ENCODE measurements at places on chromosomes 1 and 21.

- DNase-seq, result no peak
Observed at GRCh38 chr1:220483700-220484099, 44.2 kb upstream of the MARK1 start.

- DNase-seq, result no peak
Observed at GRCh38 chr1:205975387-205975998, 27.7 kb downstream of the RAB7B start.

DNA sequence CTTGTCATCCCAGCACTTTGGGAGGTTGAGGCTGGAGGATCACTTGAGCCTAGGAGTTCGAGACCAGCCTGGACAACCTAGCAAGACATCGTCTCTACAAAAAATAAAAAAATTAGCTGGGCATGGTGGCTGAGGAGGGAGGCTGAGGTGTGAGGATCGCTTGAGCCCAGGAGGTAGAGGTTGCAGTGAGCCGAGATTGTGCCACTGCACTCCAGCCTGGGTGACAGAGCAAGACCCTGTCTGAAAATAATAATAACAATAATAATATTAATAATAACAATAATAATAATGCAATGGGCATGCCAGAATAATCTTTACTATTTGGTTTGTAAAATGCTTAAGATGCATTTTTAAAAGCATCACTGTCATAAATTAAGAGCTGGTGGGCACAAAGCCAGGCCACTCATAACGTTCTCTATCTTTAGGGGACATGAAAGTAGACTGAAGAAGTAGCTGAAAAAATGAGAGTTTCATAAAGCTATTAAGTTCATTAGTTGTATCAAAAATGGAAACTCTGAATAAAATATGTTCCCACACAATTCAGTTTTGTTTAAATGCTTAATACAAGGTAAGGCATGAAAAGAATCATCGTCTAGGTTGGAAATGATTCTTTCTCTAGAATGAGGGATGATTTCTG lies 51.6 kb upstream of the ITPKB start:
- no peak for DNase-seq

- DNase-seq, result no peak
Observed at GRCh38 chr1:183180218-183180617, 5.8 kb upstream of the LAMC2 start.

DNA sequence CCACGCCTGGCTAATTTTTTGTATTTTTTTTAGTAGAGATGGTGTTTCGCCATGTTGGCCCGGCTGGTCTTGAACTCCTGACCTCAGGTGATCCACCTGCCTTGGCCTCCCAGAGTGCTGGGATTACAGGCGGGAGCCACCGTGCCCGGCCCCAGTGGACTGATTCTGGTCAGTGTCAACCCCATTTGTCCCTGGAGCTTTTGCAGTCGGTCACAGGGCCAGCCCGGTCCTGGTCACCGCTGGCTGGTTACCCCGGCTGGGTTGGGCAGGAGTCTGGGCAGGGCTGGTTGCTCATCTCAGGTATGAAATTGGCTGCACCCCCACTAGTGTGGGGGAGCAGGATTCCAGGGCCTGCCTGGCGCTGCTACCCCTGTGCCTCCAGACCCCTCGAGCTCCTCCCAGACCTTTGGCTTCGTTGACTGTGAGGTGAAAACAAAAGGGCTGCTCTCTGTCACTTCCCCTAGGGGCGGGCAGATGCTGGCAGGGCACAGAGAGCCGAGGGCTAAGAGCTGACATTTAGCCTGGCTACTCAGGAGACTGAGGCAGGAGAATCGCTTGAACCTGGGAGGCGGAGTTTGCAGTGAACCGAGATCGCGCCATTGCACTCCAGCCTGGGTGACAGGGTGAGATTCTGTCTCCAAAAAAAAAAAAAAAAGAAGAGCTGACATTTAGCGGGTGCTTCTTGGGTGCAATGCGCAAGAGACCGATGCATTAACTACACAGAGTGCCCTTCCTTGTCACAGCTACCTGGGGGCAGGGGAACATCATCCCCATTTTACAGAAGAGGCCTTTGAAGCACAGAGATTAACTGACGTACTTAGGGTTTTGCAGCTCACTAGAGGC lies 10.6 kb downstream of the TNFRSF1B start:
- no peak for DNase-seq

DNA sequence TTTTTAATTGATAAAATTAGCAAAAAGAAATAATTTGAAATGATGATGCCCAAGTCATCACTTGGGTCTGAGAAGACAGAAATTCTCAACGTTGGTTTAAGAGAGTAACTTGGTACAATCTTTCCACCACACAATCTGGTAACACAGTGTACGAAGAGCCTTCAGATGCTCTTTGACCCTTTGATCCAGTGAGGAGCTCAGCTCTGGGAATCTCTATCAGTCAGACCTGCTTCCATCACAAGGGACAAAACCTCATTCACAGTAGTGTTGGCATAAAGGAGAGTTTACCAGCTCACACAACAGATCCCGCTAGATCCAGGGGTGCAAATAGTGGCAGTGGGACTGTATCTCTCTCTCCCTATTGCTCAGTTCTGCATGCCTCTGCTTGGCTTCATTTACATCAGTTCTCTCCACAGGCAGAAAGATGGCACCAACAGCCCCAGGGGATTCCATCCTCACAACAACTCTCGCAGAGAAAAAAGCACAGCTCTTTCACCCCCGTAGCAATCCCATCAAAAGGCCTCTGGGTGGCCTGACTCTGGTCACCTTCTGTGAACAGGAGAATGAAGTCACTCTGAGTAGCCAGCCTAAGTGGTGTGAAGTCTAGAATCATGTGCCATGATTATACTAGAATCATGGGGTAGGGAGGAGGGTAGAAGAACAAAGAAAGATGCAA lies 119.7 kb downstream of the ZNF281 start:
- DNase-seq, result no peak

DNA sequence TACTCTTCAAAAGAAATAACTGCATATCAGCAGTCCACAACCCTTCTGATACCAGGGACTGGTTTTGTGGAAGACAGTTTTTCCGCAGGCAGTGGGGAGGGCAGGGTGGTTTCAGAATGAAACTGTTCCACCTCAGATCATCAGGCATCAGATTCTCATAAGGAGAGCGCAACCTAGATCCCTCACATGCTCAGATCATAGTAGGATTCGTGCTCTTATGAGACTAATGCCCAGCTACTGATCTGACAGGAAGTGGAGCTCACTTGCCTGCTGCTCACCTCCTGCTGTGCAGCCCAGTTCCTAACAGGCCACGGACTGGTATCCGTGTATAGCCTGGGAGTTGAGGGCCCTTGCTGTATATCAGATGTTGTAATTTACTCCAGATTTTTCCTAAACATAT lies 11.5 kb downstream of the RO60 start:
- no peak for DNase-seq

- DNase-seq, result no peak
Observed at GRCh38 chr1:160411271-160412027, 11.1 kb downstream of the VANGL2 start.

DNA sequence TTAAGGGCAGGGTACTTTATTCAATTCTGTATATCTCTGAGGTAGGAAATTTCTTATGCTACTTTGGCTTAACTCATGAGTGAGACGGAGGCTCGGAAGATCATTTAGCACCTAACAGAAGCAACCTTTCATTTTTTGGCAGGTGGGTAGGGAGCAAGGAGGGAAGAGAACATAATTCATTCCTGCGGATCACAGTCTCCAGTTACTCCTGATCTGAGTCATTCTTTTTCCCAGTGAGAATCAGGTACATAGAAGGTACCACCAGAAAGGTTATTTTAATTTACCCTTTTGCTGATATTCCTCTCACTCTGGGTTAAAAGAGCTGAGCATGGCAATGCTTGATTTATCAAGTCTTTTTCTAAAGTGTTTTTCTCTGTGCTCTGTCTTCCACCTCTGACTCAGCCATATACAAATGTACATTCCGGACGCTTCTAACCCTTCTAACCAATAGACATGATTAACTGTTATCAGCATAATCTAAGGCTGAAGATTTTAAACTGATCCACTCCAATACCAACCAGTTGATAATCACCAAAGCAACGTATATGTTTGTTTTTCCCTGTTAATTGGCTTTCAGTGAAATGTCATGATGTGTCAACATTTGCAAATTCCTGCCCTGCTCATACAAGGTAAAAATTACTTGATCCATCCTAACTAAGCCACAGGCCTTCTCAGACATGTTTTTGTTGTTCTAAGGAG lies 271.7 kb downstream of the DUSP10 start:
- DNase-seq, result no peak

DNA sequence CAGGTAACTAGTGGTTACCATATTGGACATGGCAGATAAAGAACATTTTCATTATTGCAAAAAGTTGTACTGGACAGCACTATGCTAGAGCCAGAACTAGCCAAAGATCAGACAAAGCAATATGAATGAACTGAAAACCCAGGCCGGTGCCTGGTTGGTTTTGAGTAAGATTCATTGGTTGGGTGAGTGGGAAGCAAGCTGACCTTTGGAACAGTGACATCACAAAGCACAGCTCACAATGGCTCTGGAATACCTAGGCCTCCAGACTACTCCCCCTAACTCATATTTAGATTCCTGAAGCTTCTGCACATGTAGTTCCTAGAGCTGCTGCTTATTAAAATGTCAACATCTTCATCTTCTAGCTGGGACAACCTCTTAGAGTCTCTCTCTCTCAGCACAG lies at the start of gene TMCO2:
TMCO2 (plus strand) TSS at position 283 of the 400 bp plus-strand sequence; CDS start at position 340, 57 bp downstream.
- DNase-seq, result no peak
